ENCODE measurements at places on chromosomes 4 and X. TPM values are rescaled to one million over a fixed set of nuclear protein-coding genes. Genes with fewer than 3 reads are reported as not detected.

GRCh38 chr4:120175272-120175671 lies 108.6 kb upstream of the MAD2L1 start:
- no peak overlapping the region for H3K27ac ChIP-seq
- H3K4me1 ChIP-seq = no peaks in the 10 kb centered on the region
- no peaks in the 10 kb centered on the region for H3K36me3 ChIP-seq
- no peak overlapping the region for H3K4me3 ChIP-seq
- H3K27me3 ChIP-seq = no peaks in the 10 kb centered on the region
- no peak for DNase-seq

GRCh38 chr4:86050496-86050895 lies 309.4 kb downstream of the MAPK10 start:
- DNase-seq = no peak
- H3K4me3 ChIP-seq = no peak overlapping the region
- peaks cover under 1% of the 10 kb centered on the region for H3K4me1 ChIP-seq
- no peaks in the 10 kb centered on the region for H3K36me3 ChIP-seq

- DNase-seq = no peak
- H3K36me3 ChIP-seq = peaks cover 27% of the 10 kb centered on the region
- H3K4me3 ChIP-seq = no peak overlapping the region
- H3K27me3 ChIP-seq = no peaks in the 10 kb centered on the region
- H3K27ac ChIP-seq = no peak overlapping the region
These were observed 19.4 kb downstream of the LYAR start for GRCh38 chr4:4270529-4270928.

GRCh38 chr4:82721819-82722423 lies 76.7 kb downstream of the SCD5 start:
- H3K27me3 ChIP-seq = no peaks in the 10 kb centered on the region
- no peak for DNase-seq
- no peaks in the 10 kb centered on the region for H3K36me3 ChIP-seq
- no peak overlapping the region for H3K27ac ChIP-seq
- no peaks in the 10 kb centered on the region for H3K4me1 ChIP-seq

DNA sequence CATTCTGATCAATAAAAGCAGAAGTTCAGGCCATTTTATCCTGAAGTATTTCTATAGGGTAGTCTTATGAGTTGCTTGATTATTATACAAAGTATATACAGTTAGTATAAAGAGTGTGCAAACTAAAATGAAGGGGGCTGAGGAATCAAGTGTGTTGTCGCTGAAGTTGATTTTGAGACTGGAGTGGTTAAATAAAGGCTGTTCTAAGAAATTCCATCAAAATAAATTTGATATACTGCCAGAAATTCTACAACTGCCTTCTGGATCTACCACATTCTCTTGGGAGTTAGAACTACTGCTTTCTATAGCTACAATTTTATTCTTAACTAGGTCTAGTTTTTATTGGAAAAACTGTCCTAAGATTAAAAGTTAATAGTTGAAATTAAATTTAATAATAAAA lies 12.4 kb downstream of the EDNRA start:
- no peak overlapping the region for H3K27ac ChIP-seq
- DNase-seq = no peak
- no peaks in the 10 kb centered on the region for H3K4me1 ChIP-seq
- H3K27me3 ChIP-seq = no peaks in the 10 kb centered on the region
- no peaks in the 10 kb centered on the region for H3K36me3 ChIP-seq

GRCh38 chr4:110959041-110959643 lies 336.3 kb upstream of the PITX2 start:
- no peak overlapping the region for H3K27ac ChIP-seq
- DNase-seq = no peak
- H3K4me1 ChIP-seq = peaks cover 5% of the 10 kb centered on the region
- no peaks in the 10 kb centered on the region for H3K27me3 ChIP-seq

The LRIT3 gene
- total RNA-seq = 0.09 TPM

GRCh38 chrX:13694359-13694758 lies 5.4 kb downstream of the RAB9A start:
- no peak overlapping the region for H3K27ac ChIP-seq
- H3K27me3 ChIP-seq = no peaks in the 10 kb centered on the region
- H3K4me3 ChIP-seq = no peak overlapping the region
- peaks cover 3% of the 10 kb centered on the region for H3K36me3 ChIP-seq
- no peak for DNase-seq
- H3K4me1 ChIP-seq = peaks cover 12% of the 10 kb centered on the region

GRCh38 chr4:53917729-53918128 lies 146.7 kb downstream of the CHIC2 start:
- no peaks in the 10 kb centered on the region for H3K36me3 ChIP-seq
- H3K4me1 ChIP-seq = peaks cover 4% of the 10 kb centered on the region
- H3K27ac ChIP-seq = no peak overlapping the region
- no peak for DNase-seq
- H3K27me3 ChIP-seq = no peaks in the 10 kb centered on the region

- no peak overlapping the region for H3K27ac ChIP-seq
- H3K36me3 ChIP-seq = no peaks in the 10 kb centered on the region
- DNase-seq = no peak
- H3K4me3 ChIP-seq = no peak overlapping the region
- H3K4me1 ChIP-seq = no peaks in the 10 kb centered on the region
These were observed 17.3 kb upstream of the CXCL8 start for GRCh38 chr4:73723023-73723422.

The STS gene
- 3.6 TPM for total RNA-seq

DNA sequence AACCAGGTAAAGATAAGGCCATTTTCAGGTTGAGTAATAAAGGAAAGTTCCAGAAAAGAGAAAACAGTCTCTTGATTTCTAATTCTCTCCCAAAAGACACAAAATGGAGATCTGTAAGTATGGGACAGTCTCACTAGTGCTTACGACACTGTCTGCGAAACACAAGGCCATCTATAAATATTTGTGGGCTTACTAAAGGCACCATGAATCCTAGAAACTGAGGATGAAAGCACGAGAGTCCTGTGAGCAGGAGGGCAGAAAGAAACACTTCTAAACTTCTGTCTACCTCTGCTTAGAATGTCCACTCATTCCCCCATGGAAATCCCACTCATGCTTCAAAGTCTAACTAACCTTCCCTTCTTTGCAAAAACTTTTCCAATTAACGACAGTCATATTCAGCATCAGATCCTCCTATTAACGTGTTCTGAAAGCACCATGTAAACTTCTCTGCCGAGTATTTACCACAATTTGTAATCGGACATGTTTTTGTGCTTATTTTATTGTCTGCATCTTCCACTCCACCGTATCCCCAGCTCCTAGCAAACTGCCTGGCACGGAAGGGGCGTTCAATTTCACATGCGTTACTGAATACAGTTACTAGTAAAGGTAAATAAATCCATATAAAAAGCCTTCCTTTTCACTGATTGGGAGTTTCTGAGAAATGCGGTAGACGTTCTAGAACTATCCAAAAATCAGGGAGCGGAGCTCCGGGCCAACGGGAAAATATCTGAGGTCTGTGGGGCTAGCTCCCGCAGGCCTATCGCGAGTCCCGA lies 665 bp downstream of the PSMD10 start:
- H3K27ac ChIP-seq = peak overlapping the region; percentile 76
- H3K36me3 ChIP-seq = peaks cover 23% of the 10 kb centered on the region
- DNase-seq = no peak
- H3K27me3 ChIP-seq = no peaks in the 10 kb centered on the region

- DNase-seq = peak; percentile 37
- H3K4me1 ChIP-seq = peaks cover 4% of the 10 kb centered on the region
- no peaks in the 10 kb centered on the region for H3K36me3 ChIP-seq
- no peaks in the 10 kb centered on the region for H3K27me3 ChIP-seq
These were observed 108.9 kb upstream of the TEX13D start for GRCh38 chrX:124223524-124223923.

- no peak for DNase-seq
- H3K27me3 ChIP-seq = no peaks in the 10 kb centered on the region
- H3K36me3 ChIP-seq = no peaks in the 10 kb centered on the region
- H3K4me3 ChIP-seq = no peak overlapping the region
These were observed 246.3 kb downstream of the PDGFC start for GRCh38 chr4:156725257-156725656.

DNA sequence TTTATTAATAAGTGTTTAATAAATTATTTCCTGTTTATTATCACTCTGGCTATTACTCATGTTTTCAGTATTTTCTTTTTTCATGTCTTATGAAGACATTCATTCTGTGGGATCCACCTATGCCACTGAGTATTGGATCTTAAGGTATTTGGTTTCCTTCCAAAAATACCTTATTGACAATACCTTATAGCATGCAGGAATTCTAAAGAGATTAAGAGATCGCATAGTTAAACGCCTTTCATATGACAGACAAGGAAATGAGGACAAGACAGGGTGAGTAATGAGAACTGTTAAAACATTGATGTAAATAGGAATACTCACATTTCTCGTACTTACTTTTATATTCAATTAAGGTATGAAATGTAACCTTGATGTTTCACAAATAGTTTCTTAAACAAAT lies 38.2 kb upstream of the TMPRSS11B start:
- no peaks in the 10 kb centered on the region for H3K36me3 ChIP-seq
- no peak overlapping the region for H3K4me3 ChIP-seq
- H3K4me1 ChIP-seq = no peaks in the 10 kb centered on the region
- H3K27ac ChIP-seq = no peak overlapping the region
- DNase-seq = no peak

DNA sequence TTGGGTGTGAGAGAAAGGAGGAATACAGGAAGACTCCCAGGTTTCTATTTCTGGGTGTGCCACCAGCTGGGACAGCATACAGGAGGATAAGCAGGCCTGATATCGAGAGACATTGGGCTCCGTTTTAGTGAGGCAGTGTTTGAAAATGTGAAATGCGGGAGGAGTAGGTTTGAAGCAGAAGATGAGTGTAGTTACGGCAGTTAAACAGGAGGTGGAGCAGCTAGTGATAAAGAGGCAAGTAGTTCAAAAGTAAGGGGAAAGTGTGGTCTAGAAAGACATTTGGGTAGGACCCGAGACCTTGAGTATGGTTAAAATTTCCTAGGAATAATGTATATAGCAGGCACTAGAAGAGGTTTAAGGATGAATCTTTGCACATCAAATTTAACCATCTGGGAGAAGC lies 42.4 kb downstream of the DCUN1D4 start:
- H3K4me1 ChIP-seq = no peaks in the 10 kb centered on the region
- H3K27ac ChIP-seq = no peak overlapping the region
- H3K27me3 ChIP-seq = no peaks in the 10 kb centered on the region
- no peak overlapping the region for H3K4me3 ChIP-seq

- H3K36me3 ChIP-seq = no peaks in the 10 kb centered on the region
- H3K27ac ChIP-seq = no peak overlapping the region
- H3K27me3 ChIP-seq = no peaks in the 10 kb centered on the region
- H3K4me3 ChIP-seq = no peak overlapping the region
These were observed 26.9 kb upstream of the ARMCX2 start for GRCh38 chrX:101686574-101686973.

The EFHC2 gene
- 0.68 TPM for total RNA-seq

GRCh38 chrX:153564047-153564606 lies 34.8 kb downstream of the CCNQ start:
- H3K27ac ChIP-seq = no peak overlapping the region
- H3K27me3 ChIP-seq = no peaks in the 10 kb centered on the region
- H3K4me3 ChIP-seq = no peak overlapping the region
- DNase-seq = no peak
- H3K4me1 ChIP-seq = no peaks in the 10 kb centered on the region

- no peak for DNase-seq
- peaks cover 31% of the 10 kb centered on the region for H3K36me3 ChIP-seq
- H3K4me3 ChIP-seq = no peak overlapping the region
- H3K4me1 ChIP-seq = peaks cover 2% of the 10 kb centered on the region
- H3K27ac ChIP-seq = no peak overlapping the region
These were observed 49.2 kb downstream of the SEL1L3 start for GRCh38 chr4:25813448-25814106.

The GAGE12E gene
- not detected for total RNA-seq

The BLOC1S4 gene
- total RNA-seq = 14.9 TPM

DNA sequence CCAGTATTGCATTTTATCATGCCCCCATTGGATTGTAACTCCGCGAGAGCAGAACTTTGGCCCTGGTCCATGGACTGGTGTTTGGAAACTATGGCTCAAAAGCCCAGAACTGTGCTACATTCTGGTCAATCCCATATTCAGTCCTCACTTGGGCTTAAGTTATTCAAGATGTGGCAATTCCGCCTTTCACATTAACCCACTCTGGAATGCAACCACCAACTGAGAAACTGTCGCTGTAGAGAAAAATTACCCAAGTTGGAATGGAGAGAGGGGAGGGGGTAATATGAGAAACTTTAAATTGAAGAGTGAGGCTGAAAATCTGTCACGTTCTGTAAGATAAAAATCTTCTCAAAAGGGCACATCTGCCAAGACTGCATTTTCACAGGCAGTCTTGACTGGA lies 189.6 kb upstream of the NHS start:
- no peaks in the 10 kb centered on the region for H3K4me1 ChIP-seq
- no peak for DNase-seq
- H3K36me3 ChIP-seq = peaks cover 9% of the 10 kb centered on the region
- no peak overlapping the region for H3K27ac ChIP-seq

The SPANXA1 gene
- total RNA-seq = not detected

Measured in H9 (cell line).